ENCODE measurements at places on chromosomes 1 and 21.

DNA sequence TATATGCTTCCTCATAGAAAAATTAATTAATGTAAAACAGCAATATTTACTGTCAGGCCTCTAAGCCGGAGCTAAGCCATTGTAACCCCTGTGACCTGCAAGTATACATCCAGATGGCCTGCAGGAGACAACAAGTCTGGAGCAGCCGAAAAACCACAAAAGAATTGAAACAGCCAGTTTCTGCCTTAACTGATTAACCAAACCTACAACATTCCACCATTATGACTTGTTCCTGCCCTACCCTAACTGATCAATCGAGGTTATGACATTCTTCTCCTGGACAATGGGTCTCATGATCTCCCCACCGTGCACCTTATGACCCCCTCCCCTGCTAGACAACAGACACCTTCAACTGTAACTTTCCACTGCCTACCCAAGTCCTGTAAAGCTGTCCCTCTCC, 205.8 kb upstream of the DUSP10 start:
- no peak for DNase-seq

GRCh38 chr21:45945868-45946210, 35.7 kb upstream of the COL6A1 start:
- DNase-seq: no peak

GRCh38 chr1:100360790-100361510, 8.6 kb downstream of the CDC14A start:
- DNase-seq: no peak

DNA sequence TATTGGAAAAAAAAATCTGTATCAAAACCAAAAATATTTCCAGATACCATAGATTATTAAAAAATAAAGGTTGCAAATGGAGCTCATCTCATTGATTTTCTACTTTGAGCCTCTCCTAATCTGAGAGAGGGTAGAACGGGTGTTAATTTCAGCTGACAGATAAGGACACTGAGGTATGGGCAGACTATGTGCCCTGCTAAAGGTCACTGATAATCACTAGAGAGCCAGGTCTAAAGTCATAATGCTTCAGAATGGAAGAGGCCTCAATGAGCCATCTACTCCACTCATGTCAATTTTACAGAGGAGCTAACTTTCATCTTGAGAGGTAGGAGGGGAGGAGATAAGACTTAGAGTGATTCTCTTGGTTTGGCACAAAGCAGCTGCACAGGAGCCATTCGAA, 21.0 kb downstream of the GNG12 start:
- DNase-seq: no peak

DNA sequence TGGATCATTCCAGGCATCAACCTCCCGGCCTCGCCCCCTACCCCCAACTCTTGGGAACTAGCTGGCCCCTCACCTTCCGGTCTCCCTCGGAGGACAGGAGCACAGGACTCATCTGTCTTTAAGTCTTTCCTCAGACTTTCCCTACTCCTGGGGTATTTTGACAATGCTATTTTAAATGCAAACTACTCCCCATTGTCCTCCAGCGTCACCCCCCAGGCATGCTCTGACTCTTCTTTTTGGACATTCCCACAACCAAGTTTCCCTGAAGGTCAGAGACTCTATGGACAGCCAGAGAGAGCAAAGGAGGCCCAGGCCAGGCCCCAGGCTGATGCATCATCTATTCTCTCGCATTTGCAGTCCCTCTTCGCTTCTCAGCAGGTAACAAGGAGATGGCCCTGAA, 424.3 kb downstream of the PCP4 start:
- no peak for DNase-seq

DNA sequence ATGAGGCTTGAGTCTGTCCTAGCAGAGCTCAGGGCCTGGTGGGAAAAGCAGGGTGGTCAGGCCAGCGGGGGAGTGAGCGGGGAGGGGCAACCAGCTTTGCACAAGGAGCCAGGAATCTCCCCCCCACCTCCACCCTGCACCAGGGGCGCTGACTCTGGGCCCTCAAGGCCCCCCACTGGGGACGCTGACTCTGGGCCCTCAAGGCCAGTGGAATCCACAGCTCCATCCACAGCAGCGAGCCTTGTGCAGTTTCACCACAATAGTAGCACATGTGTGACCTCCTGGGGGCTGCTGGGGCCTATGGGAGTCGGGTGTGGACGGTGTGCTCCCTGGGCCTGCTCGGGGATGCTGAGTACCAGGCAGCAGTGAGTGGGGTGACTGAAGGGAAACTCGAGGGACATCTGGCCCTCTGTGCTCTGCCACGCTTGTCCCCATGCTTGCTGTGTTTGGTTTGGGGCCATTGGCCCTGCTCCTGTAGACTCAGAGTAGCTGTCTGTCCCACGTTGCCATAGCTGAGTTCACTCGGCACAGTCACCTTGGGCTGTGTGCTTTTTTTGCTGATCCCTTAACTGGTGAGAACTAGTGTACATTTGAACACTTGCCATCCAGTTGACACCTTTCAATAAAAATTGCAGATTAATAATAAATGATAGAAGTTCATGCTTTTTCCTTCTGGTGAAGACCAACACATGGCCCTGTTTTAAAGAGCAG, 89.2 kb downstream of the ADARB1 start:
- DNase-seq: no peak

- no peak for DNase-seq
Measured at GRCh38 chr1:100322436-100323211, 29.7 kb upstream of the CDC14A start.

- no peak for DNase-seq
Measured at GRCh38 chr1:175209493-175209921, 16.9 kb upstream of the KIAA0040 start.

DNA sequence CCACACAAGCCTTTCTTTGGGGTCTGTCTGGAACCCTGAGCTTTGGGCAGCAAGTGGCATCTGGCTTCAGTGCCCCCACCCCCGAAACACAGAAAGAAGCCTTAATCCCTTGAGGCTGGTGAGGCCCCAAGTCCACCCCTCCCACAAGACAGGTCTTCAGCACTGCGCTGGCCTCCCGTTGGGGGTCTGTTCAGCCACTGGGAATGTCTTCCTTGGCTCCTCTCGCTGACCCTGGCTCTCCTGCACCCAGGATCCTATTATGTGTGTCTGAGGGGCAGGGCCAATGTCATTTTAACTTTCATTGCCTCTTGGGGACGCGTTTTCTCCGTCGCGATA, 26.9 kb downstream of the ATP8B2 start:
- DNase-seq: peak; percentile 44

DNA sequence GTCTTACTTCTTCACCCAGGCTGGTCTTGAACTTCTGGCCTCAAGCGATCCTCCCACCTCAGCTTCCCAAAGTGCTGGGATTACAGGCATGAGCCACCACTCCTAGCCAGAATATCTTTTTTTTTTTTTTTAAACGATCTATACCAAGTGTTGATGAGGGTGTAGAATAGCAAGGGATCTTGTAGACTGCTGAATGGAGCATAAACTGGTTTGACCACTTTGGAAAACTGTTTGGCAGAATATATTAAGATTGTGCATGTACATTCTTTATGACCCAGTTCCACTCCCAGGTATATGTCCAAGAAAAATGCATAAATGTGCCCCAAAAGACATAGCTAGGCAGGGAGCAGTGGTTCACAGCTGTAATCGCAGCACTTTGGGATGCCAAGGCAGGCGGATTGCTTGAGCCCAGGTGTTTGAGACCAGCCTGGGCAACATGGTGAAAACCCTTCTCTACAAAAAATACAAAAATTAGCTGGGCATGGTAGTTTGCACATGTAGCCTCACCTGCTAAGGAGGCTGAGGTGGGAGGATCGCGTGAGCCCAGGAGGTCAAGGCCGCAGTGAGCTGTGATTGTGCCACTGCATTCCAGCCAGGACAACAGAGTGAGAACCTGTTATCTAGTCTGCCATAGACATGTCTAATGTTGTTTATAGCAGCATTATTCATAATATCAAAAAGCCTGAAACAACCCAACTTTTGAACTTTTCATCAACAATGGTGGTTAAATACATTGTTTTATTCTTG, 184.0 kb downstream of the VPS13D start:
- no peak for DNase-seq

- no peak for DNase-seq
Measured at GRCh38 chr1:209435654-209436566, 147.6 kb upstream of the CAMK1G start.

- no peak for DNase-seq
Measured at GRCh38 chr21:40768056-40768455, 78.9 kb downstream of the DSCAM start.

DNA sequence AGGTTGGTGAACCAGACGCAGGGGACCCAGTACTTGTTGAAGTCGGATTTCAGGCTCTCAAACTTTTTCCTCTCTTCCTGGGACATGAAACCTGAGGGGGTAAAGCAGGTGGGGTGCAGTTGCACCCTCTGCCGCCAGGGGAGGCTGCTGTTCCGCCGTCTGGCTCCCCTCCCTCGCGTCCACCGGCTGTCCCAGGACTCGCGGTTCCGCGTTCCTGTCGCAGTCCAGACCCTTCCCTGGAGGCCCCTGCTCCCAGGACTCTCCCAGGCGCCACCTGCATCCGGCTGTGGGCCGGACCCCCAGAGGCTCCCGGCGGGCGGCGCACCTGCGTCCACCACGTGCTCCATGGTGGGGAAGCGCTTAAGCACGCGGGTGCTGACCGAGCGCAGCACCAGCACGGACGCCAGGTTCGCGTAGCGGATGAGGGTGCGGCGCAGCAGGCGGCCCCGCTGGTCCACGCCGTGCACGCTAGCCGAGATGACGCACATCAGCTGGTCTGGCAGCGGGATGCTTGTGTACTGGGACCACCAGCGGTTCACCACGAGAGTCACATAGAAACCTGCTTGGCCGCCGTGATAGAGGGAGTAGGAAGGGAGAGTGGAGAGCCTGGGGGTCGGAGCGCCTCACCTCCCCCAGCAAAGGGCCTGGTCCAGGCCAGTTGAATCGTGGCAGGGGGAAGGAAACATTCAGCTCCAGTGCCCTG, 1.7 kb downstream of the BEST4 start:
- peak; percentile 81 for DNase-seq

DNA sequence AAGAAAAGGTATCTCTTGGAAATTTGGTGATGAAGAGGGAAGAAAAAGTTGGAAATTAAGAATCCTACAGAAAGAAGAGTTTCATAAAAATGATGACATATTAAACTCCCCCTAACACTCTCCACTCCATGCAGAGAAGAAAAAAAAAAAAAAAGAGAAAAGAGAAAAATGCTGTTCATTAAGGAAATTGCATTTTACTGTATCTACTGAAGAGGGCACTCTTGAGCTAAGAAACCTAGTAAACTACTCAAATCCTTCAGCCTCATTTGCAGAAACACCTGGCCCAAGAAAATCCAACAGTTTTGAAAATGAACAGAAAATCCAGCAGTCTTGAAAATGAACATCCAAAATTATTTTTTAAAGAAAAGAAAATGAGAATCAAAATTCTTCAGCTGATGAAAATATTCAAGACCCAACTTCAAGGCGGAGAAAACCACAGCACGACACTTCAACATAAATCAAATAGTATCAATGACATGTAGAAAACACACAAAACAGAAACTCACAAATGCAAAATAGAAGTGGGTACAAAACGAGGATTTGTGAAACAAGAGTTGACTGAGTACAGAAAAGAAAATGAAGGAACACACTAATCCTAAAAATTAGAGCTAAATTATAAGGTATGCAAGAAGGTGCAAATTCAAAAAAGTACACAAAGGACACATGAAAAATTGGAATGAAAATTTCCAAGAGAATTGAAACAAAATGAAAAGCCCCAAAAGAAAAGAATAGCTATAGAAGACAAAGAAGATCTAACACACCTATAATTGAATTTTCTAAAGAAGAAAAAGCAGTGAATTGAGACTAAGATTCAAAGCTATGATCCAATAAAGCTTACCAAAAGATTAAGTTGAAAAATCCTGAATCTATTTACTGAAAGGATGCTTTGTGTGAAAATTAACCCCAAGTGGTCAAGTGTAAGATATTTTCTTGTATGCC, 73.2 kb upstream of the DNAJC6 start:
- DNase-seq: no peak

- no peak for DNase-seq
Measured at GRCh38 chr1:45260244-45260643, 53.8 kb upstream of the ZSWIM5 start.

DNA sequence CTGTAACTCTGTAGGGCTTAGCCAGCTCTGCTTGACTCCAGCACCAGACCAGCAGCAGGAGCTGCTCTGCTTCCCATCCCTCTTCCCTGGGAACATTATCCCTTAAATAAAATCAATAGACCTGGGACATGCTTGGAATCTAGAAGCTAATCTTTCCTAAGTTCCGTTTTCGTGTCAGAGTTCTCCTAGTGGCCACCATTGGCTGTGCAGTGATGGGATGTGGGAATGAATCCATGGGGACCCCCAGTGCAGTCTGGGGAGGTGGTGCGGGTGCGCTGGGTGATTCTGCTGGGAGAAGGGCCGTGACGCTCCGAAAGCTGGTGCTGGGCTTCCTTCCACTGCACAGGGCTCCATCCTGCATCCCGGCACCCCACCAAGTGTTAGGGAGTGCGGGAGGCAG, 202.7 kb downstream of the CAMTA1 start:
- DNase-seq: no peak

DNA sequence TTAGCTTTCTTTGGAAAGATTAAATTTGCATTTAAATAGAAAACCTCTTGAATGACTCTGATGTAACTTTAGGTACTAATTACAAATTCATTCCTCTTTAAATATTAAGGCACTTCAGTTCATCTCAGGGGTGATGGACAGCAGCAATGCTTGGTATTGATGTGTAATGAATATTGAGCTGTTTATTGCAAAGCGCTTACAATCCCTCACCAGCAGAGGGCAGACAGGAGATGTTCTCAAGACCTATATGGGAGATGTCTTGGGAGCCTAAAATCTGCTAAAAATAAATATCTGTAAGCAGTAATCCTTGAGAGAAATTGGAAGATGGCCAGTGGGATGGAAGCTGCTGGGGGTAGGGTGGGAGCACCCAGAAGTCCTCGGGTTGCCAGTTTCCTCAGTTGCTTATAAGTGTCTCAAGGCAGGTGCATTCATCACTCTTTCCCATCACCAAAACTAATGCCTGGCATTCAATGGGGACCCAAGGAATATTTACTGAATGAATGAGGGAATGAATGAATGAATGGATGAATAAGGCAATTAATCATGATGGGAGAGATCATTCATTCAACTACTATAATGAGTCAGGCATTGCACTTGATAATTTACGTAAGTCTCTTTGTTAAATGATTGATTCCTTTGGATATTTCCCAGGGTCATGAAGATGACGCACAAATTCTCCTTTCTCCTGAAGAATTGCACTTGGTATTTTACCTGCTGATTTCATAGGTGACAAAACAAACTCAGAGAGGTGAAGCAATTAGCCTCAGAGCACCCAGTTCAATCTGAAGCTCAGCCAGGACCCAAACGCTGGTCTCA, 2.3 kb downstream of the KLHDC8A start:
- DNase-seq: no peak

DNA sequence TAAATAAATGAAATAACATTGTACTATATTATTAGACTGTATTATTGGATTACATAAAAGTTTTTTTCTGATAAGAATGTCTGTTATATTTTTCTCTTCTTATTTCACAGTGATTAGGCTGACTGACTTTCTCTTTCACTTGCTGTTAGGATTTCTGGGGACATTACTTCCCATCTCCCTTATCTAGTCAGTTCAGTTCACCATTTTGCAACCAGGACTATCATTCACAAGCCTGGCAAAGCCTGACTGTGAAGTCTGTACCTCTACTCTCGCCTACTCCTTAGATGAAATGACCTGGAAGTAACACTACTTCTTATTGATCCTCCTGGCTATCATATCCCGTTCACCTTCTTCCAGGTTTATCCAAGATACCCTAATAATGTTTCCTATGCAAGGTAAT, 676.6 kb downstream of the USP25 start:
- no peak for DNase-seq
